RWPE1 (cell line): ENCODE measurements at places on chromosomes 4 and X.

- DNase-seq, result no peak
These were observed 1278.6 kb downstream of the PCDH7 start for GRCh38 chr4:31998807-31999206.

DNA sequence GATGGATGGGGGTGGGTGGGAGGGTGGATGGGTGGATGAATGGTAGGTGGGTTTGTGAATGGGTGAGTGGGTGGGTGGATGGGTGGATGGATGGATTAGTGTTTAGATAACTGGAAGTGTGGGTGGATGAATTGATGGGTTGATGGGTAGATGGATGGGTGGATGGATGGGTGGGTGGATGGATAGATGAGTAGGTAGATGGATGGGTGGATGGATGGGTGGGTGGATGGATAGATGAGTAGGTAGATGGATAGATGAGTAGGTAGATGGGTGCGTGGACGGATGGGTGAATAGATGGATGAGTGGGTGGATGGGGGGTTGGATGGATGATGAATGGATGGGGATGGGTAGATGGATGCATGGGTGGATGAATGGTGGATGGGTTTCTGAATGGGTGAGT, 20.3 kb upstream of the ASMTL start:
- DNase-seq, result no peak

DNA sequence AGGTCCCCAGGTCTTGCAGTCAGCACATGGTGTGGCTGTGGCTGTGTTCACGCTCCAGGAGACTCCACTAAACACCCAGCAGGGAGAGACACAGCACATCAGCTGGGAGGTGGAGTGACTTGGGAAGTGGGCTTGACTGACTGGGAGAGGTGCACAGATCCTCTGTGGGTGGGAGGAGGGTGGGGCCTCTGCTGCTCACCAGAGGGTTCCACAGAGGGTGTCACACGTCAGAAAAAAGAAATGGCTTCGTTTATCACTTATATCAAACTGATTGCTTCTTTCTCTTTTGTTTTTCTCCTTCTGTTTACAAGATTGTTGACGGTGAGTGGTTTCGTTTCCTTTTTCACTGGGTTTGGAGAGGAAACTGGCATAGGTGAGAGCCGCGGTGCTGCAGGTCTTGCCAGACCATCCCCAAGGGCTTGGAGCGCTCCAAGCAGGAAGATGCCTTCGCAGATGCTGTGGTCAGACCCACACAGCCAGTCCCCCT, 24.8 kb upstream of the FAM193A start:
- DNase-seq, result no peak

- no peak for DNase-seq
These were observed 65.3 kb downstream of the ANTXR2 start for GRCh38 chr4:80007745-80008149.

DNA sequence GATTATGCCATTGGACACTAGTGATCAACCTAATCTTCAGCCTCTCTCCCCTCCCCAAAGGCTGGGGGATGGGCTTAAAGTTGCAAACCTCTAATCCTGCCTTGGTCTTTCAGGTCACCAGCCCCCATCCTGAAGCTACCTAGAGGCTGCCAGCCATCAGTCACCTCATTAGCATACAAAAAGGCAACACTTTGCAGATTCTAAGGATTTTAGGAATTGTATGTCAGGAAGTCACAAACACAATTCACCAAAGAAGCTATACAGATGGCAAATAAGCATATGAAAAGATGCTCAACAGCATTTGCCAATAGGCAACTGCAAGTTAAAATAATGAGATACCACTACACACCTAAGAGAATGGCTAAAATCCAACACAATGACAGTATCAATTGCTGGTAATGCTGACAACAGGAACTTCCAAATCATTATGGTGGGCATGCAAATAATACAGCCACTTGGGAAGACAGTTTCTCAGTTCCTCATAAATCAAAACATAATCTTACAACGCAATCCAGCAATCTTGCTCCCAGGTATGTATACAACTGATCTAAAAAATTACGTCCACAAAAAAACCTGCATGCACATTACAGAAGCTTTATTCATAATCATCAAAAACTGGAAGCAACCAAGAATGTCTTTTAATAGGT, 9.0 kb upstream of the PIM2 start:
- DNase-seq, result no peak

DNA sequence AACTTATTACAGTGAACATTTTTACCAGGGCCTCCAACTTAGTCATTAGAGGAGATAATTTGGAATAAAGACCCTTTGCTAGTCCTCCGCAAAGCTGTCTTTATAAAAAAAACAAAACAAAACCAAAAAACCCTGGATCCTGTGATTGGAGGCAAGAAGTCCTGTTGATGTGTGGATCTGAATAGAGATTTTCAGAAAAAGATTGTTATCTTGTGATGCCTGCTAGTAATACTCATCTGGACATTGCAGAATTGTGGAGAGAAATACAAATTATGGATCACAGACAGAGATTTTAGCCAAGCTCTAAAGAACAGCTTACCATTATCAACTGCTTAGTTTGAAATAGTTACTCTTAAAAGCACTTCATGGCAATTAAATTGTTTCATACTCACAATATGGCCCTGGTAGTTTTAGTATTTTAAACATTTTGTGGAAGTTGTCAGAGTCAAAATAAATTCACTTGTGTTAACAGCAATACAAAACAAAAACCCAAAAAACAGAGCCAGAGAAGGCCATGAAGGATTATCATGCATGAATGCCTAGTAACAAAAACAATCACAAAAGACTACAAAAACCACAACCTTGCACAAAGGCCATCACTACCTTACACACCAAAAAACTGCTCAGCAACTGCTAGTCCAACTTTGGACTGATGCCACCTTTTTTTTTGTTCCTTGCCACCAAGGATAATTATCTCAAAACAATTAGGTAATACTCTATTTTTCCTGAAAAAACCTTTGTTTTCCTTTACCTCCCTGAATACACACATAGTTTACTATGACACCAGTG, 514.5 kb upstream of the SLIT2 start:
- DNase-seq, result no peak

GRCh38 chr4:110306303-110306702, 107.9 kb upstream of the ELOVL6 start:
- DNase-seq, result no peak

GRCh38 chr4:164952551-164952950, 24.9 kb downstream of the TRIM61 start:
- DNase-seq, result no peak

DNA sequence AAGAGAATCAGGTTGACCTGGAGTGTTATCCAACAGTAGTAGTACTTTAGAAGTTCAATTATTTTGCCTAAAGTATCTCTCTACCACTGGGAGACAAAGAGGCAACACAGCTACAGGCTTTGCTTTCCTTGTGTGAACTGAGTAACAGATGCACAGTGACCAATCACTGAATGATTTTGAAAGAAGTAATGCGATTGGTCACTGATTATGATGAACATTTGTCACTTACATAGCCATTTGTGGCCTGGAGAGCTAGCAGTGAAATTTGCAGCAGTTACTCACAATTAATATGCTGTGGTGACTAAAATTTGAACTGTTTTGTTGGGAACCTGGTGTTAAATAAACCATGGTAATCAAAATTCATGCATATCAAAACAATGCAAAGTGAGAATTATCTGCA, 508.7 kb upstream of the DIPK2B start:
- DNase-seq, result no peak

- DNase-seq, result peak; percentile 81
These were observed 49.9 kb downstream of the ELF4 start for GRCh38 chrX:130060122-130061069.

DNA sequence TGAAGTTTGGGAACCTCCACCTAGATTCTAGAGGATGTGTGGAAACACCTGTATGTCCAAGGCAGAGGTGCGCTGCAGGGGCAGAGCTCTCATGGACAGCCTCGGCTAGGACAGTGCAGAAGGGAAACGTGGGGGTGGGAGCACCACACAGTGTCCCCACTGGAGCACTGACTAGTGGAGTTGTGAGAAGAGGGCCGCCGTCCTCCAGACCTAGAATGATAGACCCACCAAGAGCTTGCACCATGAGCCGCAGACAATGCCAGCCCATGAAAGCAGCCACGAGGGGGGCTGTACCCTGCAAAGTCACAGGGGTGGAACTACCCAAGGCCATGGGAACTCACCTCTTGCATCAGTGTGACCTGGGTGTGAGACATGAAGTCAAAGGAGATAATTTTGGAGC, 274.5 kb upstream of the FMR1 start:
- DNase-seq, result no peak

DNA sequence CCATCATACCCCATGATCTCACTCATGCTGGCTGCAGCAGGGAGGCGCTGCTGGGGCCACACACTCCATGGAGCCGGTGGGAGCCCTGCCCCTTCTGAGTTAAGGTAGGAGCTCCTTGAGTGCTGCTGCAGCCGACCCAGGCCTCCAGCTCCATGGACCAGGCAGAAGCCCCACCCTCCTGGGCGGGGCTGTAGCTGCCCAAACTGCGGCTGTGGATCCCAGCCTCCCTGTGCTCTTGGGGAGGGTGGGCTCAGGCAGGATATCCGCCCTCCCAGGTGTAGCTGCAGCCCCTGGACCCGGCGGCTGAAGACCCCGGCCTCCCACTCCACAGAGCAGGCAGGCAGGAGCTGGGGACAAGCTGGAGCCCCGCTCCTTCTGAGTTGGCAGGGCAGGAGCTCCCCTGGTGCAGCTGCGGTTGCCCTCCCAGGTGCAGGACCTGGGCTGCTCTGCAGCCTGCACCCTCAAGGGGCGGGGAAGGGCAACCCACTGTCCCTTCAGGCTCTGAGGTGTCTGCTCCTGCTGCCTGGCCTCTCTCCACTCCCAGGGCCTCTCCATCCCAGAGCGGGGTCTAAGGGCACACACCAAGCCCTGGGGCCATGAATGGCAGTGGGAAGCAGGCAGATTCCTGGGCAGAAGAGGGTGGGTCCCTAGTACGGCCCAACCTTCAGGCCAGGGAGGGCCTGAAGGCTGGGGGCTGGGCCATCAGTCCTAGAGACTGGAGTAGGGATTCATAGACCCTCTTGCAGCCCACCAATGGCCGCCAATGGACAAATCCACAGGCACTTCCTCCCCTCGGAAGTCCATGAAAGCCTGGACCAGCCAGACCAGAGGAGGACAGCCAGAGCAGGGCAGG, 466.1 kb downstream of the DTHD1 start:
- DNase-seq, result no peak

GRCh38 chr4:2696423-2696822, 59.7 kb downstream of the TNIP2 start:
- no peak for DNase-seq

GRCh38 chr4:102692474-102692873, 68.3 kb downstream of the MANBA start:
- no peak for DNase-seq

DNA sequence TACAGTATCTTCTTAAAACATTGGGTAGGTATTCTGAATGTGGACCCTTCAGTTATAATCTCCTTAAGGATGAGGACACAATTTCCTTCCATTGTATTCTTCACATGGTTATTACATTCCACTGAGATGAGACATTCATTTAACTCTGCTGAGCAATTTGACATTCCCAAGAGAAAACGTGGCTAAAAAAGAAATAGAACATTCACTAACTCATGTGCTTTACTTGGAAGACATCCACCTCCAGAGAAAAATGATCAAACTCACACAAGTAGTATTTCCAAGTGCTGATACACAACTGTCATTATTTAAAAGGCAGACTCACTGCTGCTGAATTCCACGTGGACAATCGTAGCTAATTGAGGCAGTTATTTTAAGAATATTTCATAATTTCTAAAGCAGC, 227.9 kb upstream of the ANKRD50 start:
- peak; percentile 57 for DNase-seq

DNA sequence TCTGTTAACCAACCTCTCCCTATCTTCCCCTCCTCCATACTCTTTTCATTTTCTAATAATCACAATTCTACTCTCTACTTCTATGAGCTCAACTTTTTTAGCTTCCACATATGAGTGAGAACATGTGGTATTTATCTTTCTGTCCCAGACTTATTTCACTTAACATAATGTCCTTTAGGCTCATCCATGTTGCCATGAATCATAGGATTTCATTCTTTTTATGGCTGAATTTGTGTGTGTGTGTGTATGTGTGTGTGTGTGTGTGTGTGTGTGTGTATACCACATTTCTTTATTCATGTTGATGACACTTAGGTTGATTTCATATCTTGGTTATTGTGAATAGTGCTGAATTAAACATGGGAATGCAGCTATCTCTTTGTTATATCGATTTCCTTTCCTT, 37.4 kb downstream of the RUFY3 start:
- DNase-seq, result no peak

DNA sequence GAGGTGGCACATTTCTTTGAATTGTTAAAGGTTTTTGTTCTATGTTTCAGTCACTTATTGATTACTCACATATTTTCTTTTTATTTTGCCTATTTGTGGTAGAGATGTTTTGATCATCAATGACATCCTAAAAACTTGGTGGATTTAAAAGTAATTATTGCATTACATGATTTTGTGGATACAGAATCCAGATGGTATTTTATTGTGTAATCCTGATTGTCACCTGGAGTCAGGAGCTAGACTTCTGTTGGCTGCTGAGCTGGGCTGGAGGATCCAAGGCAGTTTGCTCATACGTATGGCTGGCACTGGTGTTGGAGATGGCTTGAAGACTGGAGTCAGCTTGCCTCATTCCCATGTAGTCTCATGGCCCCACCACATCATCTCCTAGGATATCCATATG, 1009.6 kb upstream of the PCDH7 start:
- no peak for DNase-seq

- no peak for DNase-seq
These were observed 19.3 kb downstream of the DMP1 start for GRCh38 chr4:87669373-87669772.

DNA sequence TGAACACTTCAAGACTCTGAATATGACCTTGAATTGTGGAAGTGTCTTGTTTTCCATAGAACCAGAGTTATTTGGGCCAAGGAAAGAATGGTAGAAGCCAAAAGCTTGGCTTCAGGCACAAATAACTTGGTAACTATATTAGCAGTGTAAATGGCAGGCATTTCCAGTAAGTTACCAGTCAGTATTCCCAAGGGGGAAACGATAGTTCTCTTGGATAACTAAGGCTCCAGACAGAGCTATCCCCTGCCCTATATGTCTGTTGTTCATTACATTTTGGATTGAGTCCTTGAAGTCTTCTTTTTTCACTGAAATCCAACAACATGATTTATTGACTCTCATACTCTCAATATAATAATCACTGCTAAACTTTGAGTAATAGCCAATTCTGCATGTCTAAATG, 364.1 kb downstream of the MAGEB5 start:
- DNase-seq, result no peak

DNA sequence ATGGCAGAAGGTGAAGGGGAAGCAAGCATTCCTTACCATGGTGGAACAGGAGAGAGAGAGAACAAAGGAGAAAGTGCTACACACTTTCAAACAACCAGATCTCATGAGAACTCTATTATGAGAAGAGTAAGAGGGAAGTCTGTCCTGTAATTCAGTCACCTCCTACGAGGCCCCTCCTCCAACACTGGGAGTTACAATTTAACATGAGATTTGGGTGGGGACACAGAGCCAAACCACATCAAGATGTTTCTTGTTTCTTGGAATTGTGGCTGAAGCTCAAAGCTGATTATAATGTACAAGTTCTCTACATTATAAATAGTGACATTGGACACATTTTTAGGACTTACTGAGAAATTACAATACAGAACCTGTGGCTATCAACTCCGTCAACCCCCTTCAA, 29.5 kb upstream of the TAPT1 start:
- DNase-seq, result no peak

GRCh38 chr4:41452484-41453225, 85.3 kb upstream of the LIMCH1 start:
- no peak for DNase-seq

GRCh38 chr4:123659730-123660129, 263.1 kb downstream of the SPRY1 start:
- no peak for DNase-seq
